ENCODE measurements at places on chromosomes 1 and 21. TPM values are rescaled to one million over a fixed set of nuclear protein-coding genes. Genes with fewer than 3 reads are reported as not detected.

The SETD4 gene
- polyA plus RNA-seq: 28.5 TPM

The FAM72D gene
- polyA plus RNA-seq: 7.0 TPM

The CFAP45 gene
- not detected for polyA plus RNA-seq

DNA sequence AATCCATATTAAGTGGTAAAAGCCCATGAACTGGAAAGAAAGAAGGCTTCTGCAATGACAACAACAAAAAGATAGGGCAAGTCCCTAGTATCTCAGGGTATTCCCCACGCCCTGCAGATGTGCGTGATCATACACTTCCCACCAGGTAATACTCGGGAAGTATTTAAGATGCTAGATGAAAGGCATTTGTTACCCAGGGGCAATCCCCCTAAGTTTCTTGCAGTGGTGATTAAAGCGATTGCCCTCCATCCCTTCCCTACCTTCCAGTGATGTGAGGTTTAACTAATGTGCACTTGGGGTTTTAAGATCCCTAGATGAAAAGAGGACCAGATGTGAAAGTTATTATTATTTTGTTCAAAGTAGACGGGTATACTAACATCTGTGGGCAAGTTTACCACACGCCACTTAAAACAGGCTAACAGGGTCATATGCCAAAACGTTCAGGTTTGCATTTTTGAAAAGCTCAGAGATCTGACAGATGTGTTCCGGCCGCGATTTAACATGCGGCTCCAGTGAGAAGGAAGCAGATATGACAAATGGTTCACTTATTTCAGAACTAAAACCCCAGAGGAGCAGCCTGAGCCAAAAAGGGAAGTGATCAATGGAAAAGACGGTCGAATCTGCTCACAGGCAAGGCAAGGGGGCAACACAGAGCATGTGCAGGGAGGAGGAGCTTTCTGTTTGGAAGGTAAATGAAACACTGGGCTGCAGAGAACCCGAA is 17.4 kb downstream of the TIAM1 start:
- peak; percentile 57 for DNase-seq

DNA sequence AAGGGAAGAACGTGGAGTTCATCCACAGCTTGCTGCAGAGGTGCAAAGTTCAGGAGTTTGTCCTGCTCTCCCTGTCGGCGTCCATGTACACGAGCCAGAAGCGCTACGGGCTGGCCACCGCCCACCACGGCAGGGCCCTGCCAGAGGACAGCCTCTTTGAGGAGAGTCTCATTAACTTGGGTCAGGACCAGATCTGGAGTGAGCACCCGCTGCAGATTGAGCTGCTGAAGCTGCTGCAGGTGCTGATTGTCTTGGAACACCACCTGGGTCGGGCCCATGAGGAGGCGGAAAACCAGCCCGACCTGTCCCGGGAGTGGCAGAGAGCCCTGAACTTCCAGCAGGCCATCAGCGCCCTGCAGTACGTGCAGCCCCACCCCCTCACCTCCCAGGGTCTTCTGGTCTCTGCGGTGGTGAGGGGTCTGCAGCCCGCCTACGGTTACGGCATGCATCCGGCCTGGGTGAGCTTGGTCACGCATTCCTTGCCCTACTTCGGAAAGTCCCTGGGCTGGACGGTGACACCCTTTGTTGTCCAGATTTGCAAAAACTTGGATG is 73.8 kb upstream of the MORC3 start:
- no peak for DNase-seq

GRCh38 chr1:15722411-15722810 is 13.6 kb upstream of the SLC25A34 start:
- no peak for DNase-seq

DNA sequence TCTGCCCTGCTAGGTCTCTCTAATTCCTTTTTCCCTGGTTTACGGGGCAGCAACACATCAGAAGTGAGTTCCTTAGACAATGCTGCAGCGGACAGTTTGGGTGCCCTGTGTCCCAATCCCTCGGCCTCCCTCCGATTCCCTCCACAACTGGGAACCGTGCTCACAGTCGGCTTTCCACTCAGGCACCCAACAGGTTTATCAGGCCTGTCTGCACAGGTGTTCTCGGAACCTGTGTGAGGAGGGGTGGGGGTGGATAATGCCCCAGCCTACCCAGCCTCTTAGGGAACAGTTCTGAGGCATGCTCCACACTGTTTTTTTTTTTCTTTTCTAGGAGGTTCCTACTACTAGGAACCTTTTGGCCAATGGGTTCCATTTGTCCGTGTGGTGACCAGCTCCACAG is 131.2 kb downstream of the DISC1 start:
- DNase-seq: no peak

DNA sequence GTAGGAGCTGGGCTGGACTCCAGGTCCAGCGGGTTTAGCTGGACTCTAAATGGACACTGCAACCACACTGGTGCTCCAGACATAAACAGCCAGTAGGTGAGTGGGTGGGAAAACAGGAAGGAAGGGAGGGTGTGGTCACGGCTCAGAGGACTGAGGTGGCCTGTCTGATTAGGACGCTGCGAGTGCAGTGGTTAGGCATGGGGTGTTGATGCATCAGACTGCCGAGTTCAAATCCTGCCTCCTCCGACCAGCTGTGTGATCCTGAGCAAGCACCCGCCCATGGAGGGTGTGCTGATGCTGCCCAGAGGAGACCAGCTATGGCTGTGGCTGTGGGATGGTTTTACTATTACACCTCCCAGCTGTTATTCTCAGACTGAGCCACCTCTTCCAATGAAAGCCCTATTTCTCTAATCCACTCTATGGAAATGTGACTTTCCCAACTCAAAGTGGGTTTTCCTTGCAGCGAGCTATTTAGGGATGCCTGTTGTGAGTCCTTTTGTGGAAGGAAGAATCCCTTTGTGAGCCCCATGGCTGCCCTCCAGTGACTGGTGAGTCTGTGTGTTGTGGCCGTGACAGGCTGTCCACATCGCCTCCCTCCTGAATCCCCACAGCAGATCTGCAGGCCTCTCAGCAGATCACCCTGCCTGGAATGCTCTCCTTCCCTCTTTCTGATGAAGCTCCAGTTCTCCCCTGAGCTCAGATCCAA is 56.6 kb upstream of the EDN2 start:
- DNase-seq: peak; percentile 18

DNA sequence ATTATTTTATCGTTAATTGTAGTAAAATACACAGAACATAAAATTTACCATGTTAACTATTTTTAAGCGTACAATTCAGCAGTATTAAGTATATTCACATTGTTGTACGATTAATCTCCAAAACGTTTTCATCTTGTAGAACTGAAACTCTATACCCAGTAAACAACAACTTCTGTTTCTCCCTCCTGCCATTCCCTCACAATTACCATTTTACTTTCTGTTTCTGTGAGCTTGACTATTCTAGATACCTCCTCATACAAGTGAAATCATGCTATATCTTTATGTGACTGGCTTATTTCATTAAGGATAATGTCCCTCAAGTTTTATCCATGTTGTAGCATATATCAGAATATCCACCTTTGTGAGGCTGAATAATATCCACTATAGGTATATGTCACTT is 156.8 kb downstream of the ST6GALNAC3 start:
- no peak for DNase-seq

GRCh38 chr1:209738270-209738669 is 17.6 kb upstream of the TRAF3IP3 start:
- no peak for DNase-seq

DNA sequence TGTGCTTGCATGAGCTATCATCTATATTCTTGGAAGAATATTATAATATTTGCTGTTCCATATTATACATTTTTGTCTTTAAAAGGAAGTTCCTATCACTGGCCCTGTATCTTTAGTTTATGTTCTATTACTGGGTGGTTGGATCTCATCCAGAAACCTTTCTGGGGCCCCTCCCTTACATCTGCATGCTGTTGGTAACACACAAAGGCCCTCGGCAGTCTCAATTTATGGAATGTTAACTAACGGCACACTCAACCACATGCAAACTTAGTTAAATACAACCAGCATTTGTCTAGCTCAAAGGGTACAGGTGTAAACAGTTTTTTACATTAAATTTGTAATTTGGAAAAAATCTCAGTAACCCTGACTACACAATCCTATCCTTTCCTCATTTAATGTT is 9.7 kb upstream of the HYI start:
- DNase-seq: peak; percentile 30

DNA sequence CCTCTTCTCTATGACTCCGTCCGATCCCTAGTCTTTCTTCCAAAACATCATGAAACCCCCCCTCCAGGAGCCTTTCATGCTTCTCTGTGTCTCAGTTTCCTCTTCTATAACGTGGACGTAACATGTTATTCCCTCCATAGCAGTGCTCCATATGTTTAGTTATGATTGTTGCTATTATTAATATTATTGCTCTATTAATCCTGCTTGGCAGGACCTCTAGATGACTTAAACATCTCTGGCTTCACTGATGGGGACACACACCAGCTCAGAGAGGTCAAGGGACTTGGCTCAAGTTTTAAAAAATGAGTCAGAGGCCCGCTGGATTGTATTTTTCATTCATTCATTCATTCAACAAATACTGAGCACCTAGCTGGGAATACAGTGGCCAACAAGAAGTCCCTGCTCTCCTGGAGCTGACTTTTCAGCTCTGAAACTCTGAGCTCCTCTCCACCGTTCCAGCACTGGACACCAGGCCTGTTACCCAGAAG is 404 bp upstream of the CPLANE2 start:
- no peak for DNase-seq

- DNase-seq: no peak
Observed at GRCh38 chr1:177032434-177032833, 132.1 kb downstream of the ASTN1 start.

Measured in cardiac muscle cell (in vitro differentiated cells and primary cell).